Breast epithelium (tissue), 4 donors: ENCODE measurements at places on chromosomes 2 and 18. TPM values are rescaled to one million over a fixed set of nuclear protein-coding genes. Genes with fewer than 3 reads are reported as not detected.

GRCh38 chr2:201320701-201321100 is 36.4 kb downstream of the FLACC1 start:
- DNase-seq, result no peak

DNA sequence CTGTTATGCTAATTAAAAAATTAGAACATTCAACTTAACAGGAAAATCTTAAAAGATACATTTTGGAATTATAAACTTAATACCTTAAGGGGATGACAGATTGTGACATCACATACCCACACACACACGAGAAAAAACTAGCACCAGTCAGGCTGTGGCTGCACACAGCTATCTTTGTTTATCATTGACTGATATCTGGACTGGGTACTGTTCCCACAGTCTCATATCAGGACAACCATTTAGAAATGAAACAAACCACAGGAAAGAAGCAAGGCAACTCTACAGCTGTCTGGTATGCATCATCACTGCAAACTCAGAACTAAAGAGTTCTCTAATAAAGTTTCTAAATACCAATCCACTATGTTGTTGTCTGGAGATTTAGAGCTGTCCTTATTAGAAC is 210.9 kb upstream of the SMAD7 start:
- no peak for DNase-seq

The REG1B gene
- total RNA-seq, result not detected

The AMER3 gene
- not detected for total RNA-seq
